Activated CD8-positive, alpha-beta memory T cell treated with anti-CD3 and anti-CD28 coated beads for 1 hour (primary cell): ENCODE measurements at places on chromosomes 7 and 10.

DNA sequence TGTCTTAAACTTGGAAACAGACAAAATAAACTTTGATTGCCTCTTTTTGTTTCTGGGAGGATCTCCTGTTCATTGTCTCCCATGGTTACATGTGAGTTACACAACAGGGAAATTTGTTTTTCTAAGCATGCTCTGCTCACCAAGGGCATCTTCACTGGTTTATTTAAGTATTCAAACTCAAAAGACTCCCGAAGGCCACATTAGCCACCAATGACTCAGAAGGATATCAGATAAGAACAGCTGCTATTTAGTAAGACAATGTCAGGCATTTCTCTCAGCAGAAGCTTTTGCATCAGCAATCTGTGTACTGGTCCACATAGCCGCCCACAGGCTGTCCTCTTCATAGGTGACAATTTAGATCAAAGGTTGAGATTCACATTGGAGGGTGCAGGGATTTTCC is 19.3 kb downstream of the OR6B1 start:
- DNase-seq, result no peak

- no peak for DNase-seq
These were observed 525.7 kb downstream of the KCNMA1 start for GRCh38 chr10:77111611-77112550.

DNA sequence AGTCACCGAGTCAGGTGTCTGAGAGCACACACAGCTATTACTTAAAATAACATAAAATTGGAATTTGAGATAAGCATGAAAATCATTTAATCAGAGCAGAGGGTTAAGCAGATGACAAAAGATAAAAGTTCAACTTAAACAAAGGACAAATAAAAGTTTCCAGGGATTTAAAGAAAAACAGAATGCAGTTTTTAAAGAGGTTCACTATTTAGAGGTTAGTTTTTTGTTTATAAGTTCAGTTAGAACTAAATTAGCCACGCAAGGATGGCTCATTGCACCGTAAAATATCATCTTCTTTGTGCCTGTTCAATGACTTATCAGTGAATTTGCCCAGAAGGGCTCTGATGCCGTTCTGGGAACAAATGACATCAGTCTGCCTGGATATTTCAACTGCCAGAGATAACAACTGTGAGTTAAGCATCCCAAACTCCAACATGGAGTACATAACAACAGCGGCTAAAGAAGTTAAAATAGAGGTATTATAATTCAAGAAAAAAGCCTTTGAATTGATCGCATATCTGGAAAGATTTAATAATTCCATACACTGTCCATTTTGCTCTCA is 107.8 kb downstream of the ANK3 start:
- no peak for DNase-seq

DNA sequence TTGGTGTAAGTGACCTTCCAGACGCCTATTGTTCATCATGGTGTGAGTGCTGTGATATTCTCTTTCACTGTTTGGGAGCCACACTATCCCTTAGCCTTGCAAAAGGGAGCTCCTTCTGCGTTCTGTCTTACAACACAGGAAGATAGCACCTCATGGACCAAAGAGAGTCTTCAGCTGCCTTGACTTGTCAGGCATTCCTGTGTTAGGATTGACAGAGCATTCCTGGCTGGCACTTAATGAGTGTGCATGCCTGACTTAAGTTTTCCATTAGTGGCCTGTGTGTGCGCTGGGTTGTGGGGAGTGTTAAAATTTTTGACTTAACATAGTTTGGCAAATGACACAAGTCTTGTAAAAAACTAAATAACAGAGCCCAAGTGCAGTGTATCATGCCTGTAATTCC is 21.9 kb upstream of the MSRB2 start:
- no peak for DNase-seq

DNA sequence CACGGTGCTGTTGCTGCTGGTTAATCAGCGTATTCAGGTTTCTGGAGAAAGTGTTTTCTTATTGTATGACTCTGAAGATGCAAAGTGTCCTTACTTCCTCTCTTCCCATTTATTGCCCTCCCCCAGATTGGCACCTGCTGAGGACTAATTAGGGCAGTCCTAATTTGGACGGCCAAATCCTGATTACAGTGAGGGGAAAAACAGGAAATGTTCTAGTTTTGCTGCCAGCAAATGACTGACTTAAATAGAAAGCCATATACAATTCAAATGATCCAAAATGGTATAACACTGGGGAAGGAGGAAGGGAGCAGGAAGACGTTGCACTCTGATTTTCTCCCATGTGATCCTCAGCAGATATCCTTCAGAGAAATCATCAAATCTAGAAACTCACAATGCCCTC is 222.4 kb upstream of the LRGUK start:
- no peak for DNase-seq

- DNase-seq, result no peak
These were observed 189.2 kb upstream of the PODXL start for GRCh38 chr7:131745390-131746248.

DNA sequence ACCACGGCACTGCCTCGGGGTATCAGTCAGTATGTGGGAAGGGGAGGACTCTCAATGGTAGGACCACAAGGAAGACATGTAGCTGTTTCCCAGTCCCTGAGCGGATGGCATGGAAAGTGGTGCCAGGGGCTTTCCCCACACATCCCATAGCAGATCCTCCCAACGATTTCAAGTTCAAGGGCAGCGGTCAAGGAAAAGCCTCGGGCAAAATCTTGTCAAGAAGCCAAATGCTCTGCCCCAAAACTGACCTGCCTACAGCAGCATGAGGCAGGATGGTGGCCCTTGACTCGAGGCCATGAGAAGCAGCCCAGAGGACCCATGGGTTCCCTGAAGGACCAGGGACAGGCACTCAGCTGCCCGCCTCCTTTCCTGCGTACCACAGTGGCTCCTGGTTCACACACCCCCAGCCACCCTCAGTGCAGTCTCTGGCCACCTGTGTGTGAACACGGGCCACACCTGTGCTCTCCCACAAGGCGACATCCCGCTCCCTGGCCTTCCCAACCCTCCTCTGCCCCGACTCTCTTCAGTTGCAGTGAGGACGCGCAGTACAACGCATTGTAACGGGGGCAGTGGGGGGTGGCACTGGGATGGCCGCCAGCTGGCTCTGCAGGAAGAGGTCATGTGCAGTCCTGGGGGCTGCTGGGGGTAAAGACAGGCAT is 43.6 kb downstream of the CTBP2 start:
- DNase-seq, result no peak

- DNase-seq, result no peak
These were observed 245.0 kb downstream of the PRPF18 start for GRCh38 chr10:13831711-13832141.

DNA sequence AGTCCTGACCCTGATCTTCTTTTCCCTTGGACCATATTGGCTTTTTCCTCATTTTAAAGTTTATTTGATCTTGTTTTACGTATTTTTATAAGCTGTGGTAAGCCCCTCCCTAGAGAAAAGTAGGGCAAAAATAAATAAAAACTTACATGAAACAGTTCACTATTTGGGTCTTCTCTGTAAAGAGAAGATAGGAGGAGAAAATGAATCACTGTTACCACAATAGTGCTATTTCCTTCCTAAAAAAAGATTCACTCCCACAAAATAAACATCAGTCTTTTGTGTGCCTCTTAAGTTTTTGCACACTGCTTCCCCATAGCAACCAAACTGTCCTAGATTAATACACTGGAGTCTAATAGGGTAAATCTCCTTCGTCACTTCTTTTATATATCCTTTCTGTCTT is 1.4 kb upstream of the SVIL start:
- DNase-seq, result no peak

GRCh38 chr7:7789551-7789988 is 71.2 kb upstream of the RPA3 start:
- DNase-seq, result no peak

- no peak for DNase-seq
These were observed 110.3 kb upstream of the TNRC18 start for GRCh38 chr7:5533821-5534367.

- no peak for DNase-seq
These were observed 89.8 kb downstream of the DOCK4 start for GRCh38 chr7:112116358-112116757.

DNA sequence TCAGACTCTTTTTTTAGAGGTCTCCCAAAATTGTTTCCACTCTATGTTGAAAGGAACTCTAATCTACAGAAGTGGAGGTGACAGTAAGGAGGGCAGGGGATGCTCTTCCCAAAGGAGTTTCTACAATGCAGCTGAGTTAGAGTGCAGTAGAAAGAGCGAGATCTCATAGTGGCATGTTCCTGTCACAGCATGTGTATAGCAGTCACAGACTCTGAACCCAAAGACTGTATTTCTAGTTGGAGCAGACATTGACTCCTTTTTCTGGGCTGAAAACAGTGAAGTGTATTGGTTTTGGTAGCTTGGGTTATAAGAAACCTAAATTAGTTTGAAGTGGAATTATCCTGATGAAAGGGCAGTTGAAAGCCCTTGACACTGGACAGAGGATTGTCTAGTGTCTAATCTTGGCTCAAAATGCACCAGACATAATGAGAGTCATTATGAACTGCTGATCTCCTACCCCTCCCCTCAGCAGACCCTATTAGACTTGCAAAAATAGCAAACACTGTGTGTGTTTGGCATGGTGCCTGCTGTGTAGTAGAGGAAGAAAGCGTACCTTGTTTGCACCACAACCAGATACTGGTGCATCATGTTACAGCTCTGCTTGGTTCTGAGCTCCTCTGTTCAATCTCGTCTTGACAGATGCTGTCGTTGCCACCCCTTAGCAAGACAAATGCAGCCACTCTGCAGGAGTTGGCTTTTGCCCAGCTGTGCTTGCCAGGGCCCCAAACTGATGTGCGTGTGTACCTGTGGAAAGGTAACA is 336.0 kb downstream of the AUTS2 start:
- no peak for DNase-seq

GRCh38 chr7:155252444-155252887 is 45.2 kb upstream of the INSIG1 start:
- no peak for DNase-seq

DNA sequence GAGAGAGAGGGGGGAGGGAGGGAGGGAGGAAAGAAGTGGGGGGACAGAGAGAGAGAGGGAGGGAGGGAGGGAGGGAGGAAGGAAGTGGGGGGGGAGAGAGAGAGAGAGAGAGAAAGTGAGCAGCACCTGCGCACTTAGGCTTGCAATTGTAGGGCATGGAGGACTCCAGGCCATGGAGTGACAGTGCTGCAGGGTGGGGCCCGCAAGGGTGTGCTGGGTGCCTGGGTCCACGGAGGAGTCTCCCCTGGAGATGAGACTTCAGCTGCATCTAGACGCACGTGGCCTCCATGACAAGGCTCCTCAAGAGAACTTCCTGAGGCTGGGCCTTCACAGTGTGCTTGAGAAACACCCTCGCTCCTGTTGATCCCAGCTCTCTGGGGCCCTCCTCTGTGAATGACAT is 44.5 kb downstream of the CLRN3 start:
- DNase-seq, result no peak

DNA sequence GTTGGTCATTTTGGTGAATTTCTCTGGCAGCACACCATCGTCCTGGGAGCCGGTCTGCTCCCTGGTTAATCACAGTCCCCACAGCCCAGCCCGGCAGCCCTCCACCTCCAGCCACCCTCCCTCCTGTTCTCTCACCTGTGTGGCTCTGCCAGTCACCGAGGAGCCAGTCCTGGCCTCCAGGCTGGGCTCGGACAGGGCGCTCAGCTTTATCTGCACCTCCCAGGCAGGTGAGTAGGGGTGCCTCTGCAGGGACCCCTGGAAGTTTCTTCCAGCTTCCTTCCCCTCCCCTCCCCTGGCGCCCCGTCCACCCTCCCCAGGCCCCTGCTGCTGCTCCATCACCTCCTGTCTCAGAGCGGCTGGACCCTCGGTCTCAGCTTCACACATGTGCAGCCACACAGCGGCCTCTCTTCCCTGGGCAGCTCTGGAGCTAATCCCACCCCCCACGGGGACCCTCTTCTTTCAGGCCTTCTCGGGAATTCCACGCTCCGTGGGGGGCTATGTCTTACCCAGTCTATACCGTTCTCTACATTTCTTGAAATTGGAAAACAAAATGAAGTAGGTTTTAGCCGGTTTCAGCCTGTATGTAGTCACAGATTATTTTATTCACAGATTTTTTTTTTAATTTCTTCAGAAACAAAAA is 213.9 kb upstream of the PPP2R2D start:
- no peak for DNase-seq

DNA sequence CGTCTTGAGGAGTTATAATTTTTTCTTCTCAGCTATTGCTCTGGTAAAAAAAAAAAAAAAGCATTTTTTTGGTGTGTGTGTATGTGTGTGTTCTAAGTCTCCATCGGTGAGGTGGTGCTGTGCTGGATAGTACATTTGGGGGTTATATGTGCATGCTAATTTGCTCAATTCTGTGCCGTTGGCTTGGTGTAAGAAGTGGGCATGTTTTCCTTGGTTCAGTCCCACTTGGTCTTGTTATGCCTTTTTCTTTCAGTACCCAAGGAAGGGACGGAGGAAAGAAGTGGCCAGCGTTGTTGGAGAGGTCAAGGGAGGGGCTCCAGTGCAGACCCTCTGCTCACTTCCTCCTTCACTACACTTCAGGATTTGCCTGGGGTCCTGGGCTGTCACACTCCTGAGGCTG is 20.4 kb downstream of the LRMDA start:
- no peak for DNase-seq

DNA sequence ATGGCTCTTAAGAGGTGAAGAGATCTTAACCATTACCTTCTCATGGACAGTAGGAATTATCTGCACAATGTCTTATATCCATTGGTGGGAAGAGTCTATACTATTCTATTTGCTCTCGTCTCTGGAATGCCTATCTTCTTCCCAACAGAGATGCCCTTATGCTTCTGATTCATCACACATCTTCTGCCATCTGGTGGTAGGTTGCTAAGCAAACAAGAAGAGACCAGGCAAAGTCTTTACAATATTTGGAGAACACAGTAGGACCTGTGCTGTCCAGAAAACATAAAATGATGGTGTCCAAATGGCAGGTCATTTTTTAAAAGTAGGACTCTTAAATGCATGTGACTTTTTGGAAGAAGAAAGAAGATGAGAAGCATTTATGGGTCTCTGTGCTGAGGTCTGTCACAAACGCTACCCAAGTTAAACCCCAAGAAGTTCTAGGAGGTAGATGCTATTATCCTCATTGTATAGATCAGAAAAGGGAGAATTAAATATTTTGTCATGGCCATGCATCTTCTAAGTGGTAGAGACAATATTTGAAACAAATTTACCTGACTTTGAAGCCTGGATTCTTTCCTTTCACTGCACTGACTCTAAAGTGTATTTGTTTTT is 67.8 kb upstream of the NXPH1 start:
- no peak for DNase-seq

- DNase-seq, result no peak
These were observed 1.8 kb upstream of the SP8 start for GRCh38 chr7:20788420-20788990.

DNA sequence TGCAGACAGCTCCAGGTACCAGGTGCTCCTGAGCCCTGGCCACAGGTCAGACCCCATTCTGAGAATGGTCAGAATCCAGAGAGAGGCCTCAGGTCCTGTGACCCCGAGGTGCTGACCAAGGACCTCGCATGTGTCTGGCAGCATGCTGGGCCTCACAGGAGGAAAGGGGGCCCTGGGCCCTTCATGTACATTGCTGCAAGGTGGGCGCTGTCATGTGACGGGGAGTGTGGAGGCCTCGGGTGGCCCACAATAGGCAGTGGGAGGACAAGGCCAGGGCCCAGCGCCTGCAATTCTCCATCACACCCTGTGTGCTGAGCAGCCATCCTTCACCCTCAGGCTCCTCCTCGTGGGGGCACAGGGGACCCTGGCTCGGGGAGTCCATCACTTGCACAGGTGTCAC is 15.5 kb upstream of the RET start:
- no peak for DNase-seq

GRCh38 chr10:110483633-110484032 is 14.1 kb upstream of the DUSP5 start:
- no peak for DNase-seq
